Fibroblast of lung (primary cell): ENCODE measurements at places on chromosomes 6 and 20. TPM values are rescaled to one million over a fixed set of nuclear protein-coding genes. Genes with fewer than 3 reads are reported as not detected.

Gene TOX2
- 4.4 and 5.9 TPM in 2 replicates for total RNA-seq

Gene ECT2L
- total RNA-seq = under 0.01 and 0.17 TPM in 2 replicates

Gene SMIM8
- 6.4 and 7.8 TPM in 2 replicates for total RNA-seq

Gene BEND3
- 0.83 and 1.0 TPM in 2 replicates for total RNA-seq

Gene RBPJL
- not detected in 2 replicates for total RNA-seq

Gene CPXM1
- 0.50 and 10.3 TPM in 2 replicates for total RNA-seq

Gene RBM24
- total RNA-seq = 1.0 and 2.5 TPM in 2 replicates

Gene CEP162
- total RNA-seq = 7.4 and 9.2 TPM in 2 replicates

Gene RUNX2
- 2.1 and 4.5 TPM in 2 replicates for total RNA-seq

Gene MRPS10
- total RNA-seq = 46.5 and 67.5 TPM in 2 replicates

Gene TTLL9
- total RNA-seq = not detected in 2 replicates

Gene HLA-DQB1
- not detected in 2 replicates for total RNA-seq

Gene TGM2
- 58.6 and 103 TPM in 2 replicates for total RNA-seq

Gene FANCE
- 10.3 and 10.7 TPM in 2 replicates for total RNA-seq

Gene LRRC73
- 0.26 and 0.33 TPM in 2 replicates for total RNA-seq
